Dermis blood vessel endothelial cell (primary cell): ENCODE measurements at places on chromosomes 2 and 18. TPM values are rescaled to one million over a fixed set of nuclear protein-coding genes. Genes with fewer than 3 reads are reported as not detected.

GALNT14 gene
- 0.56 and 1.7 TPM in 2 replicates for total RNA-seq

FAM110C gene
- total RNA-seq: 0.28 and 0.51 TPM in 2 replicates

TXNDC2 gene
- 0.05 TPM in 1 of 2 replicates, not detected in the other for total RNA-seq

ALLC gene
- not detected in 2 replicates for total RNA-seq

GALNT3 gene
- total RNA-seq: 0.34 TPM in 1 of 2 replicates, not detected in the other

WNT10A gene
- total RNA-seq: under 0.01 and 0.05 TPM in 2 replicates

CYRIA gene
- total RNA-seq: 33.7 and 40.5 TPM in 2 replicates

INHBB gene
- total RNA-seq: 8.5 and 11.8 TPM in 2 replicates

CYS1 gene
- total RNA-seq: 0.74 and 1.2 TPM in 2 replicates

SLC40A1 gene
- total RNA-seq: 98.0 and 113 TPM in 2 replicates

ERMN gene
- not detected in 2 replicates for total RNA-seq

ONECUT2 gene
- total RNA-seq: under 0.01 TPM in 2 replicates

SCTR gene
- not detected in 2 replicates for total RNA-seq

COL3A1 gene
- 4.2 and 10.9 TPM in 2 replicates for total RNA-seq

SLC39A6 gene
- 18.2 and 18.5 TPM in 2 replicates for total RNA-seq

RGPD4 gene
- not detected in 2 replicates for total RNA-seq

ALK gene
- not detected in 2 replicates for total RNA-seq

HOXD1 gene
- 11.2 and 15.4 TPM in 2 replicates for total RNA-seq

AKAIN1 gene
- not detected in 2 replicates for total RNA-seq

ANKAR gene
- 4.8 and 6.8 TPM in 2 replicates for total RNA-seq

PHLPP1 gene
- total RNA-seq: 9.4 and 10.3 TPM in 2 replicates

IL36G gene
- not detected in 2 replicates for total RNA-seq

C18orf63 gene
- total RNA-seq: not detected in 2 replicates

NEU4 gene
- total RNA-seq: not detected in 2 replicates

UPP2 gene
- not detected in 2 replicates for total RNA-seq

ERFE gene
- total RNA-seq: 0.34 and 0.47 TPM in 2 replicates

ATP8B1 gene
- 51.1 and 72.5 TPM in 2 replicates for total RNA-seq

SIX3 gene
- not detected in 2 replicates for total RNA-seq

NT5DC4 gene
- not detected in 2 replicates for total RNA-seq

TXNDC9 gene
- 109 and 120 TPM in 2 replicates for total RNA-seq
